ENCODE measurements at places on chromosomes 4 and X.

DNA sequence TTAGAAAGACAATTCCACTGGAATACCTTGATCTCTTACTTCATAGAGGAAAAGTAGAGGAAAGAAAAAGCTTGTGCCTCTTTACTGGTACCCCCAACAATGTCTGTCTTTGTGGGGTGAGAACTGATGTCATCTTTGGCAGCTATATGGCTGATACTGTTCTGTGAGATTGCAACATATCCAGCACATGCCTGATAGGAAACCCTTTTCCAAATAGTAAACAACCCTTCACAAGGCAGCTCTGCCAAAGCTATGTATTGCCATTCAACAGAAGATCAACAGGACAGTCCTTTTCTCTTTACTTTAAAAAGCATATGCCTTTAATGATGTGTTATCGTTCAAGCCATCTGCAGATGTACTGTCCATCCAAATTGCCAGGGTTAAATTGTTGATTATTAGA, 105.9 kb downstream of the IL1RAPL1 start:
- no peak for DNase-seq

- DNase-seq = no peak
These were observed 5.3 kb downstream of the NPNT start for GRCh38 chr4:105900541-105900940.

- no peak for DNase-seq
These were observed 241.8 kb upstream of the SMIM31 start for GRCh38 chr4:164512124-164512523.

DNA sequence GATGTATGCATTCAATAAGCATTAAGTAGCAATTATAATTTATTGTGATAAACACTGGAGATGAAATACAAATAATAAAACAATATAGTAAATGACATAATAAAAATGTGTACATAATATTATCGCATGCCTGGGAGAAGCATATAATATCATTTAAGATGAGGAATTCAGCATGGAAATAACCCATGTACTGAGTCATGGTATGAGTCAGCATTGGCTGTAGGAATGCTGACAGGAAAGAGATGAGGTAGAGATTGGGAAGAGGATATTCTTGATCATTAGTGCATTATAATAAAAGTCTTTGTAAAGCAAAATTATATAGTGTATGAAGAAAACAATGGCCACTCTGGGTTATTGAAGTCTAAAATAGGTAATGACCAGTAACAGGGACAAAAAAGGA, 82.8 kb downstream of the MAGEB10 start:
- DNase-seq = no peak

GRCh38 chrX:19953145-19953544, 37.7 kb downstream of the BCLAF3 start:
- DNase-seq = no peak

DNA sequence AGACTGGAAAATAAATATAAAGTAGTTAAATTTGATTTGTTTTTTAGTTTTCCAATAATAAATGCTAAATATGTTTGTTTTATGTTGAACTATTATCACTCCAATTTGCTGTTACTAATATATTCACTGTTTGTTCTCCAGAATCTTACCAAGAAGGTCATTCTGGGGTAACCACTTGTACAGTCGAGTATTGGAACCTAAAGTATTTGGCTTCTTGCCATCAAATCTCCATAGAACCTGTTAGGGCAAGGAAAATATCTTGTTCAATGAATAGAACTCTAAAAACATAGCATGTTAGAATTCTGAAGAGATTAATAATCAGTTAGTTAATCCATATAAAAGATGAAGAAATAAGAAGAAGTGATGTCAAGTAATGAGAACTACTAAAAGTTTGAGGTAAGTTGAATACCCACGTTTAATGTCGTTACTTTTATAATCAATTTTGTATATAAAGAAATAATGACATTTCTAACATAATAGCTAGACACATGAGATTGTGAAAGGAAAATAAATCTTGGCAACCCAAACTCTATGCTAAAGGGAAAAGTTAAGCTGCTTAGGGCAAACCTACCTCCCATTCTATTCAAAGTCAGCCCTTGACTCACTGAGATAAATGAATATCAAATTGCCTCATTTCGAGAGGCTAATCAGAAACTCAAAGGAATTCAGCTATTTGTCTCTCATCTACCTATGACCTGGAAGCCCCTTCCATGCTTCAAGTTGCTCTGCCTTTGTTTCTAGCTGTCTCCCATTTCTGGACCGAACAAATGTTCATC, 15.3 kb downstream of the UGT2B15 start:
- DNase-seq = no peak

DNA sequence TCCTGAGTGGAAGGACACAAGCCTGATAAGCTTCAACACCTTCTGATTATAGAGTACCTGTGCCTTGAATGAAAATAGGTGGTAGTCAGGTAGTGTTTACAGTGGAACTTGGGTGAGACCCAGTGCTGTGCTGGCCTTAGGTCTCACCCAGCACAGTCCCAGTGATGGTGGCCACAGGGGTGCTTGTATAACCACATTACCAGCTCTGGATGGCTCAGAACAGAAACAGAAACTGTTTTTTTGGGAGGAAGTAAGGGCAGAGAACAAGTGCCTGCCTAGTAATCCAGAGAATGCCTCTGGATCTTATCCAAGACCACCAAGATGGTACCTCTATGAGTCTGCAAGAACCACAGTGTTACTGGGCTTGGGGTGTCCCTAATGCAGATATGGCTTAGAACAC, 171.5 kb upstream of the DIPK2B start:
- no peak for DNase-seq

- DNase-seq = no peak
These were observed at the start of gene CACNA1F for GRCh38 chrX:49233176-49233575. TSS of gene CACNA1F (minus strand) at chrX:49233340. CDS start at chrX:49233309, 31 bp downstream.

DNA sequence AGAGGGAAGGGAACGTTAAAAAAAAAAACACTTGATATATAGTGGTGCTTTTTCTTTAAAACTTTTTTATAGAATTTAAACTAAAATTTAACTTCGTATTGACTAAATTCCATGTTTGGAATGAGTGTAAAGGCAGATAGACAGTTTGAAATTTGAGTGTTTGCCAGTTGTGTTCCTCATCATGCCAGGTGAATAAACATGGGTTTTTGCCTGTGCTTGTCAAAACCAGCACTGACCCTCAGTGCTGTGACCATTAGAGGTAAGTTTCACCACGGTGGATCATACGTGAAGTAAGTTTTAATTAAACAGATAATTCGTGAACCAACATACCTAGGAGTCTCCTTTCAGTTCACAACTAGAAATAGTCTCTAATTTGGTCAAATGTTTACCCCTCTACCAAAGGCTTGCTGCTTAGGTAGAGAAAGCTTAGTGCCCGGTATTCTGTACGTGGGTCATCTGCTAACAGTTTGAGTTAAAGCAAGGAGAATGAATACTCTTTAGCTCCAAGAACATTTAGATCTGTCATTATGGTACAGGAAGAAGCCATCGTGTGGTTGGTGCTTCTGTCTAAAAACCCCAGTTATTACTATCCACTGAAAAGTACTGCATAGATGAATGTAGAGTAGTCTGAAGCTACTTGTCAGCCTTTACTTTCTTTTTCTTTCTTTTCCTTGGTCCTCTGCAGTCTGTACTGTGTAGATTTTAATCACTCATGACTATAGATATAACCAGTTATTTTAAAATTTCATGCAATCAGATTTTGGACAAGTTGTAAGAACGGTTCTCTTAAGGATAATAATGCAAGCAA, 32.7 kb downstream of the KIAA0232 start:
- DNase-seq = no peak

DNA sequence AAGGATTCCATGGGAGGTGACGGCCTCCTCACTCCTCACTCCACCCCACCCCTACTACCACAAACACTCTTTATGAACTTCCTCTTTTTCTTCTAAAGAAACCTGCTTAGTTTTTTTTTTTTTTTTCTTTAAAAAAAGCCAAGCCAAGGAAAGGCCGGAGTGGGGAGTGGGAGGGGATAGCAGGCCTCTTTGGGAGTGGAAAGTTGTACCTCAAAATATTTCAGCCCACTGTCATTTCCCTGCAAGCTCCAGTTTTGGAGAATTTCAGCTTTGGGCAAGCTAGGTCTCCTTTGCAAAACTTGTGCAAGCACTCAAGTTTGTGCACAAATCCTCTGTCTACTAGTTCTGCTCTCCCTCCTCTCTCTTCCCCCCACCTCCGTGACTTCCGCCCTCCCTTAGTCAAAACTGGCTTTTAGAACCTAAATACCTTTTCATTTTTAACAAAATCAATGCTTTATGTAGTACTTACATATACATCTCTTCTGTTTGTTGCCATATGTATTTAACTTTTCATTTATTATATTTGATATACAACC, 512 bp upstream of the ANTXR2 start:
- peak; percentile 17 for DNase-seq

DNA sequence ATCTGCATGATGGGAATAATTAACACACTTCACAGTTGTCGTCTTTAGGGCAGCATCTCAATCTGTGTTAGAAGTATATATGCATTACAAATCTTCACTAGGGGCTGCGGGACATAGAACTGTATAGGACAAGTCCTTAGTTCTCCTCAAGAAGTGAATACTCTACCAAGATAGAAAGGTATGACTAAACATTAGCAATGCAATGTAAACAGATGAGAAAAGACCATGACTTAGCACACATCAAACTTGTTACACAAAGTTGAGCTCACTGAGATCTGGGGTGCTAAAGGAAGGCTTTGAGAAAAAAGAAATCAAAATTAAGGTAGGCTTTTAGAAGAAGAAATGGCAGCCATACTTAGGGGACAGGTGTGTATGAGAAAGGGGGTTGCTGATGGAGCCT, 182.1 kb upstream of the MAP3K15 start:
- DNase-seq = no peak

DNA sequence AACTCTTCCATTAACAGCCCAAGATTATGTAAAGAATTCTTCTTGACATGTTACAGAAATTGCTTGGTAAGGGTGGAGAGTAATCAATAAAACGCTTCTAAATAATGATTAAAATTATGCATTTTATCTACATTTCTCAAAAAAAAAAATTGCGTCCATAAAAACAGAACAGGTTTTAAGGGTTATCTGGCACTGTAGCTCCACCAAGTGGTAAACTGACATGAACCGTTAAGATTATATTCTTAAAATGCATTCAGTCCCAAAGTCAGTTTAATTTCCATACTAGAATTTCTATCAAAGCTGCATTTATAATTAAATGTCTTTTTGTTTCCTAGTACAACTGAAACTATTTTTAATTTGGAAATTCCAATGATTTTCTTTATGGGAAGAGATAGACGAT, 214.0 kb upstream of the UGT8 start:
- DNase-seq = no peak

- DNase-seq = no peak
These were observed 2582.2 kb downstream of the PCDH7 start for GRCh38 chr4:33302321-33302720.

DNA sequence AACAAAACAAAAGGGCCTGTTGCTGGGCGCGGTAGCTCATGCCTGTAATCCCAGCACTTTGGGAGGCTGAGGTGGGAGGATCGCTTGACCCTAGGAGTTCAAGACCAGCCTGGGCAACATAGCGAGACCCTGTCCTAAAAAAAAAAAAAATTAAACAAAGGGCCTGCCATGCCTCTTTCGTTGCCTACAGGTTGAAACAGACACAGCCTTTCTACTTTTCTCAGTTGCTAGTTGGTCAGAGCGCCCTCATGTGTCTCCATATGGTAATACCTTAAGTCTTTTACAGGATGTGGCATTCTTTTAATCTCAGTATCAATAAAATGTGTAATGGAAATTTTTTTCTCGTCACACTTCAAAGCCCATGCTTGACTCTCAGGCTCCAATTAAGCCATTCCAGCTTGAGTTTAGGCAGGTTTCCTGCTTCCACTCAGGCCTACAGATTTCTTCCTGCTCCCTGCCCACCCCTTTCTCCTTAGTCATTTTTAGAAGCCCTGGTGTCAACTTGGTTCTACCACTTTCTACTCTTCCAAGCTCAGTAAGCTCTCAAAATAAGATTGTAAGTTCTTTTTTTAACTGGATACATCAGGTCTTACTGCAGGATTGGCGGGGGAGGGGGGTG, 4.6 kb upstream of the SOWAHD start:
- DNase-seq = peak; percentile 39

DNA sequence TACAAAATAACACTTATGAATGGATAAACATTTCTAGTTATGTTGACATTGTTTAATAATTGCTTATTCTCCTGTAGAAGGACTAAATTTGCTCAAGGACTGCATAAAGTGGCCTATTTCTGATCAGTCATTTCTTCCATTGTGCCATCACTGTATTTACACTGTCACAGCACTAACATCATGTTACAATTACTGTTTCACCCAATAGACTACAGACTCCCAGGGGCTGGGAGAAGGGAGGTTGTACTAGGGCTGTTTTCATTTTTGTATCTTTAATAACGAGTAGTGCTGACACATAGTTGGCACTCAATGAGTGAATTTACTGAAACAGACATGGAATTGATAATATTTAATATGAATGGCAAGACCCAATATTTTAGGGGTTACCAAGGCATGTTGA, 139.5 kb downstream of the SLC10A7 start:
- no peak for DNase-seq

DNA sequence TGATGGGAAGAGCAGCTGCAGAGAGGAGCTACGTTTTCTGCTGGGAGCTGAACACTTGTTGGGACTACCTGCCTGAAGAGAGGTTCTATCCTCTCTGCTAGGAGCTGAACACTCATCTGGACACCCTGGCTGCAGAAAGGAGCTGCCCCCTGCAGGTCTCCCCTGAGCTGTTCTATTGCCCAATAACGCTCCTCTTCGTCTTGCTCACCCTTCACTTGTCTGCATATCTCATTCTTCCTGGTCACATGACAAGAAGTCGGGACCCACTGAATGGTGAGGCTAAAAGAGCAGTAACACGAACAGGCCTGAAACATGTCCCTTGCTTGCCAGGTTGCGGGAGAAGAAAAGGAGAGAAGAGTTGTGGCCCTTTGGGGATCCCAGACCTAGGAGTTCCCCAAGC, 27.8 kb downstream of the NAA11 start:
- no peak for DNase-seq

DNA sequence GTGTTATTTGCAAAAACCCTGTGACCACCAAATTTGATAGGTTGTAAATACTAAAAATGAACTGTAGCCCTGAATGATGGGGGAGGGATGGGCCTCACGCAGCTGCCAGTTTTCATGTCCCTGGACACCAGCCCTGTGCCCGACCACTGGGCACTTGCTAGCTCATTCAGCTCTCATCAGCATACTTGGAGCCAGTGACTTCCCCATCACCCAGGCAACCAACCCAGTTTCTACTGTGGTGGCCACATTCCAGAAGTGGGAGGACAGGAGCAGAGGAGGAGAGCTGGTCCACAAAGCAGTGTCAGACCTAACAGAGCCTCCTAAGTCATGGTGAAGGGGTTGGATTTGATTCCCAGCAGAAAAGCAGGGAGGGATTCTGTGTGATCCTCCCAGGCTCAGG, 128.2 kb downstream of the CPEB2 start:
- no peak for DNase-seq

- DNase-seq = no peak
These were observed 25.7 kb downstream of the CPEB2 start for GRCh38 chr4:15027921-15028435.

DNA sequence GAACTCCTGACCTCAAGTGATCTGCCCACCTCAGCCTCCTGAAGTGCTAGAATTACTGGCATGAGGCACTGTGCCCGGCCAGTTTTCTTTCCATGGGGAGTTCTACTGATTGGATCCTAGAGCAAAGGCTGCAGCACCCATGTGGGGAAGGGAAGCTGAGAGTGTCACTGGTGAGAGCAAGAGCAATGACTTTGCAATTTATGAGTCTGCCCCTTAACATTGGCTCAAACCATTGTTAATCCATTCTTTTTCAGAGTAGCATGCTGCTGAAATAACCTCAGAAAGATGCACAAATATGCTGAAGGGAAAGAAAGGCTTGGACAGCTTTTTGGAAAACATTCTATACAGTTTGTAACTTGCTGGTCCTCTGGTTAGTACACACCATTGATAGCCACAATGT, 116.4 kb upstream of the PPARGC1A start:
- no peak for DNase-seq
